ENCODE measurements at places on chromosomes 1 and 21.

DNA sequence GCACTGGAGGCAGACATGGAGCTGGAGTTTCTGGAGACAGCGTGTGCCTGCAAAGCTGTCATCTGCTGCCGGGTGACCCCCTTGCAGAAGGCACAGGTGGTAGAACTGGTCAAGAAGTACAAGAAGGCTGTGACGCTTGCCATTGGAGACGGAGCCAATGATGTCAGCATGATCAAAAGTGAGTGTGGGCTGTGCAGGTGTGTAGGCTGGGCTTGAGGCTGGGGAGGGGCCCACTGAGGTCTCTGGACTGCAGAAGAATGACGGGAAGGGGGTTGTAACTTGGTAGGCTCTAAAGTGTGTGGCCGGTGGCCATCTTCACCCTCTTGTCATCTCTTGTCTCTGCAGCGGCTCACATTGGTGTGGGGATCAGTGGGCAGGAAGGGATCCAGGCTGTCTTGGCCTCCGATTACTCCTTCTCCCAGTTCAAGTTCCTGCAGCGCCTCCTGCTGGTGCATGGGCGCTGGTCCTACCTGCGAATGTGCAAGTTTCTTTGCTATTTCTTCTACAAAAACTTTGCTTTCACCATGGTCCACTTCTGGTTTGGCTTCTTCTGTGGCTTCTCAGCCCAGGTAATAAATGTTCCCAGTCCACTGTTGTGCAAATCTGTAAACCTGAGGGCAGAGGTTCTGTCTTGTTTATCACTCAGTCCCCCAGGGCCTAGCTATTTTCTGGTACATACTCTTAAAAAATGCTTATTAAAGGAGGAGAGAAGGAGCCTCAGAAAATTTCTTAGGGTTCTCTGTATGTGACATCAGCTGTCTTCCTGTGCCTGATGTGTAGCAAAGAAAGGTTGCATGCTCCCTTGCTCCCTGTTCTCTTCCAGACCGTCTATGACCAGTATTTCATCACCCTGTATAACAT is 19.9 kb downstream of the ATP8B2 start:
- H3K27me3 ChIP-seq = no peaks in the 10 kb centered on the region
- 0 out of 2 replicates have a peak, but pooled peaks cover 4% of the 10 kb centered on the region for H3K4me1 ChIP-seq
- H3K27ac ChIP-seq = no peak overlapping the region
- H3K36me3 ChIP-seq = peaks cover 16% of the 10 kb centered on the region
- peak; percentile 67 for DNase-seq
- H3K4me3 ChIP-seq = no peak overlapping the region

- DNase-seq = peak; percentile 3
- no peaks in the 10 kb centered on the region for H3K27me3 ChIP-seq
- no peak overlapping the region for H3K4me3 ChIP-seq
- H3K4me1 ChIP-seq = no peaks in the 10 kb centered on the region
These were observed 66.3 kb downstream of the PCBP3 start for GRCh38 chr21:45709696-45710268.

DNA sequence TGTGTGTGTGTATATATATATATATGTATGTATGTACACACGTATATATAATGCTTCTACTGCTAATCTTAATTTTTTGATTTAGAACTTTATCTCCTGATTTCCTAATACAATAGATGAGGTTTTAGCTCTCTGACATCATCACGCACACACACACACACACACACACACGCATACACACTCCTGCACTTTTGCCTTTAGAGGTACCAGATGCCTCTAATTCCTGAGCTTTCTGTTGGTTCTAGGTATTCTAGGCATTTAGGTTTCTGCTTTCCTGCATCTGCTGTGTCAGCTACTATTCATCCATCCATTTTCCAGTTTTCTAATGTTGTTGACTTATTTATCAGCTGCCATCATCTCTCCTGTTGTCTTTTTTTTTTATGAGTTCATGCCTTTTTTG is 348.3 kb downstream of the ASTN1 start:
- H3K36me3 ChIP-seq = no peaks in the 10 kb centered on the region
- no peak overlapping the region for H3K4me3 ChIP-seq
- H3K27ac ChIP-seq = no peak overlapping the region
- H3K27me3 ChIP-seq = peaks cover 3% of the 10 kb centered on the region

- no peak for DNase-seq
- no peak overlapping the region for H3K4me3 ChIP-seq
- H3K27ac ChIP-seq = no peak overlapping the region
- no peaks in the 10 kb centered on the region for H3K36me3 ChIP-seq
- H3K4me1 ChIP-seq = peaks cover 8% of the 10 kb centered on the region
- no peaks in the 10 kb centered on the region for H3K27me3 ChIP-seq
These were observed 89.4 kb upstream of the JAK1 start for GRCh38 chr1:65055747-65056146.

DNA sequence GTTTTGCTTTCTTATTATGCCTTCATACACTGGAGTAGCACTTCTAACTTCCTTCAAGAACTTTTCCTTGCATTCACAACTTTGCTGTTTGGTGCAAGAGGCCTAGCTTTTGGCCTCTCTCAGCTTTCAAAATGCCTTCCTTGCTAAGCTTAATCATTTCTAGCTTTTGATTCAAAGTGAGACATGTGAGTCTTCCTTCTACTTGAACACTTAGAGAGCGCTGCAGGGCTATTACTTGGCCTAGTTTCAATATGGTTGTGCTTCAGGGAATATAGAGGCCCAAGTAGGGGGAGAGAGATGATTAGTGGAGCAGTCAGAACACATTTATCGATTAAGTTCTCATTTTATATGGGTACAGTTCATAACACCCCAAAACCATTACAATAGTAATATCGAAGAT is 12.4 kb downstream of the ANGEL2 start:
- H3K4me3 ChIP-seq = no peak overlapping the region
- no peaks in the 10 kb centered on the region for H3K4me1 ChIP-seq
- no peak overlapping the region for H3K27ac ChIP-seq

GRCh38 chr21:39088831-39089380 is 94.3 kb downstream of the PSMG1 start:
- H3K36me3 ChIP-seq = no peaks in the 10 kb centered on the region
- H3K4me3 ChIP-seq = no peak overlapping the region
- H3K27me3 ChIP-seq = no peaks in the 10 kb centered on the region
- H3K4me1 ChIP-seq = peaks cover 9% of the 10 kb centered on the region
- 0 out of 2 replicates have a peak overlapping the region, but pooled peaks have one; percentile 8 for H3K27ac ChIP-seq

GRCh38 chr1:20574686-20575540 is 14.0 kb upstream of the CDA start:
- DNase-seq = peak; percentile 87
- peaks cover 38% of the 10 kb centered on the region for H3K4me1 ChIP-seq
- H3K27ac ChIP-seq = no peak overlapping the region

DNA sequence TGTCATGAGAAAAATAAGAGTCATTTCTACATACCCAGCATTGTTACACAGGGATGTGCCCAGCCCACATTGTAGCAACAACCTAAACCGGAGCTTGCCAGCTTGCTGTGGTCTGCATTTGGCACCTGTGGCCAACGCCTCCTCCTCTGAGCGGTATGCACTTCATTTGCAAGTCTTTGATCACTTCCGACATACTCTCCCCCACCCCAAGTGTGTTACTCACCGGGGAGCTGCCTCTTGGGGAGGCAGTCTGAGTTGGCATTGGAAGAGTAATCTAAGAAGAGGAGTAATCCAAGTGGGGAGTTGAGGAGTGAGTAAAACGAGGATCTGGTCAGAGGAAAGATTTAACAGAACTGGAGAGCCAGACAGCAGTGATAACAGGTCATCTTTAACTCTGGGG is 3.8 kb downstream of the BCL9 start:
- no peaks in the 10 kb centered on the region for H3K36me3 ChIP-seq
- peak overlapping the region; percentile 36 for H3K4me3 ChIP-seq
- peak overlapping the region; percentile 12 for H3K27ac ChIP-seq
- H3K27me3 ChIP-seq = no peaks in the 10 kb centered on the region
- peak; percentile 95 for DNase-seq

DNA sequence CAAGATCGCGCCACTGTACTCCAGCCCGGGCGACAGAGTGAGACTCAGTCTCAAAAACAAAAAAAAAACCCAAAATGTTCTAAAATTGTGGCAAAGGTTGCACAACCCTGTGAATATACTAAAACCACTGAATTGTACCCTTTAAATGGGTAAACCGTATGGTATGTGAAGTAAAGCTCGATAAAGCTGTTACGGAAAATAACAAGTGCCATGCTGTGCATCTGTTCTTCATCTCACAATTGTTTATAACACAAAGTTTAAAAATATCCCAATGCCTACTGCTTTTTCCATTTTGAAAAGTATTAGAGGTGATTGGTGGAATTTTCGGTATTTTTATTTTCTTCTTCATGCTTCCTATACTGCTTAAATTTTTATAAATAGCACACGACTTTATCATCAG is 111.5 kb downstream of the ENAH start:
- DNase-seq = no peak
- H3K27ac ChIP-seq = no peak overlapping the region
- no peaks in the 10 kb centered on the region for H3K36me3 ChIP-seq
- no peak overlapping the region for H3K4me3 ChIP-seq
- no peaks in the 10 kb centered on the region for H3K27me3 ChIP-seq

GRCh38 chr1:207440626-207441025 is 13.5 kb upstream of the CR2 start:
- no peak overlapping the region for H3K4me3 ChIP-seq
- H3K27ac ChIP-seq = no peak overlapping the region
- peaks cover 90% of the 10 kb centered on the region for H3K27me3 ChIP-seq
- H3K36me3 ChIP-seq = no peaks in the 10 kb centered on the region
- no peak for DNase-seq
- no peaks in the 10 kb centered on the region for H3K4me1 ChIP-seq

GRCh38 chr1:198671136-198671535 is 32.3 kb downstream of the PTPRC start:
- peaks cover 63% of the 10 kb centered on the region for H3K4me1 ChIP-seq
- H3K27ac ChIP-seq = peak overlapping the region; percentile 88
- no peaks in the 10 kb centered on the region for H3K27me3 ChIP-seq
- H3K4me3 ChIP-seq = no peak overlapping the region

DNA sequence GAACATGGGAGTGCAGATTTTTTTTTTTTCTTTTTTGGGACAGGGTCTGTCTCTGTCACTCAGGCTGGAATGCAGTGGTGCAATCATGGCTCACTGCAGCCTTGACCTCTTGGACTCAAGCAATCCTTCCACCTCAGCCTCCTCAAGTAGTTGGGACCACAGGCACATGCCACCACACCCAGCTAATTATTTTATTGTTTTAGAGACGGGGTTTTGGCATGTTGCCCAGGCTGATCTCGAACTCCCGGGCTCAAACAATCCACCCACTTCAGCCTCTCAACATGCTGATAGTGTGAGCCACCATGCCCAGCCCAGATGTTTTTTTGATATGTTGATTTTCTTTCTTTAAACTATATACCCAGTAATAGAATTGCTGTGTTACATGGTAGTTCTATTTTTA is 57.7 kb downstream of the RGSL1 start:
- H3K27me3 ChIP-seq = no peaks in the 10 kb centered on the region
- H3K27ac ChIP-seq = no peak overlapping the region
- no peaks in the 10 kb centered on the region for H3K36me3 ChIP-seq
- H3K4me3 ChIP-seq = no peak overlapping the region

- peaks cover 30% of the 10 kb centered on the region for H3K4me1 ChIP-seq
- H3K36me3 ChIP-seq = no peaks in the 10 kb centered on the region
- peak; percentile 84 for DNase-seq
- no peaks in the 10 kb centered on the region for H3K27me3 ChIP-seq
- H3K27ac ChIP-seq = peak overlapping the region; percentile 53
These were observed 49.3 kb downstream of the ADAMTS1 start for GRCh38 chr21:26795866-26796329.

- no peak for DNase-seq
- no peak overlapping the region for H3K27ac ChIP-seq
- H3K4me3 ChIP-seq = no peak overlapping the region
- no peaks in the 10 kb centered on the region for H3K36me3 ChIP-seq
- H3K27me3 ChIP-seq = peaks cover 8% of the 10 kb centered on the region
- H3K4me1 ChIP-seq = no peaks in the 10 kb centered on the region
These were observed 140.4 kb downstream of the COL24A1 start for GRCh38 chr1:86016076-86016759.

Data from PC-3 (cell line).